Sciatic nerve (tissue), 2 donors: ENCODE measurements at places on chromosomes 1 and 21. TPM values are rescaled to one million over a fixed set of nuclear protein-coding genes. Genes with fewer than 3 reads are reported as not detected.

GRCh38 chr21:36882776-36883175 is 83.7 kb downstream of the HLCS start:
- DNase-seq = no peak

DNA sequence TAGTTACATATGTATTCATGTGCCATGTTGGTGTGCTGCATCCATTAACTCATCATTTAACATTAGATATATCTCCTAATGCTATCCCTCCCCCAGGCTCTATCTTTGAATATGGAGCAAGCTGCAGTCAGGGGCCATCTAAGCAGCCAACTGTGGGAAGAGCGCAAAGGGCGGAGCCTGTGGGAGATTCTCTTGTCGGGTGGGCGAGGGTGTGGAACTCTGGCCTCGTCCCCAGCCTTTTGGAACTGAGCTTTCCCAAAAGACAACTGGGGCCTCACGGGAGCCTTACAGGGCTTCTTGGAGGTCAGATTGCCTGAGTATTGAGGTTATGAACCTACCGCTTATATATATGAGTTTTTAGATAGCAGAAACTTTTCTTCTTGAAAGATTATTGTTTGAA is 117.2 kb downstream of the HHAT start:
- DNase-seq = no peak

DNA sequence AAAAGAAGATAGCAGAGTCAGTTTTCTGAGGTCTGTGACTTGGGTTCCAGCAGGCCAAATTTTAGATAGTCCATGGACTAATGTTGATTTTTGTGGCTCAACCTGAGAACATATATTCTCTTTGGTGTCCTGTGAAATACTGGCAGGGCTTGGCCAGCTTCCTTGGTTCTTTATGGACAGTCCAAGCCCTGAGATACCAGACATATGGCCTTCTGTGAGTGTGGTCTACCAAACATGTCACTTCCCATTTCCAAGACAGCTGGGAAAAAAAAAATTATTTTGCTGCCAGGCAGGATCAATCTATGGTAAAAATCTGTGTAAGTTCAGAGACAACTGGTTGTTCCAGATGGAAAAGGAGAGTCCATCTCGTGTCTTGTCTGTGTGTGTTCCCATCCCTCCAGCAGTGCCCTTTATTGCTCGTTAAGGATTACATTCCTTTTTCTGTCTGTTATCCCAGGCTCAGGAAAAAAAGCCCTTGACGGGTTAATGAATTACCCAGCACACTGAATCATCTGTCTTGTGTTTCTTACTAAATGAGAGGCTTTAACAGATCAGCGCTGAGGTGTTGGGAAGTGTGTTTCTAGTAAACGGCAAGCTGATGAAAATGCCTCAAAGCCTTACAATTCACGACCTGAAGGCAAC is 33.4 kb upstream of the XPR1 start:
- DNase-seq = no peak

DNA sequence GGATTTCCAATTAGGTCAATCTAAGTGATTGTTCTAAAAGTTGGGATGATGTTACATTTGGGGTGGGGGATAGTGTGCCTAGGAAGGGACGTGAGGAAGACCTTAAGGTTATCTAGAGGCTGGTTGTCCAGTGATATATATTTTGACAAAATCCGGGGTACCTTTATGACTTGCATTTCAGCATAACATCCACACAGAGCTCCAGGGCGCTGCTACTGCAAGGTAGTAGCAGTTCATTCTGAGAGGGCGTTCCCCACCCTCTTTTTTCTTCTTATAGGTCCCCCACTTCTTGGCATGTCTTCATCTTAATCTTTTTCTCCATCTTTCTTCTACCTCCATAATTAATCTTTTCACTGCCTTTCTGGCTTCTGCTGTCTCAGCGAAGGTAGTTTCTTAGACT is 161.9 kb downstream of the CACNA1E start:
- DNase-seq = no peak

GRCh38 chr1:26344147-26344920 is 9.6 kb downstream of the CRYBG2 start:
- no peak for DNase-seq

- DNase-seq = no peak
Observed at GRCh38 chr1:165603810-165604209, 27.2 kb upstream of the MGST3 start.

- DNase-seq = no peak
Observed at GRCh38 chr21:36306872-36307534, 13.0 kb upstream of the MORC3 start.

DNA sequence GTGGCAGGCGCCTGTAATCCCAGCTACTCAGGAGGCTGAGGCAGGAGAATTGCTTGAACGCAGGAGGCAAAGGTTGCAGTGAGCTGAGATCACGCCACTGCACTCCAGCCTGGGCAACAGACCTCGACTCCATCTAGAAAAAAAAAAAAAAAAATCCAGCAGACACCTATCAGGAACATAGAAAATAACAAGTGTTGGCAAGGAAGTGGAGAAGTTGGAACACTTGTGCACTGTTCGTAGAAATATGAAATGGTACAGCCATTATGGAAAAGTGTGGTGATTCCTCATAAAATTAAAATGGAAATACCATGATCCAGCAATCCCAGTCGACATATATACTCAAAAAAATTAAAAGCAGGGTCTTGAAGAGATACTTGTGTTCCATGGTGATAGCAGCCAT is 12.0 kb upstream of the C1orf162 start:
- DNase-seq = no peak

- no peak for DNase-seq
Observed at GRCh38 chr1:13550663-13551062, 33.0 kb upstream of the PDPN start.

DNA sequence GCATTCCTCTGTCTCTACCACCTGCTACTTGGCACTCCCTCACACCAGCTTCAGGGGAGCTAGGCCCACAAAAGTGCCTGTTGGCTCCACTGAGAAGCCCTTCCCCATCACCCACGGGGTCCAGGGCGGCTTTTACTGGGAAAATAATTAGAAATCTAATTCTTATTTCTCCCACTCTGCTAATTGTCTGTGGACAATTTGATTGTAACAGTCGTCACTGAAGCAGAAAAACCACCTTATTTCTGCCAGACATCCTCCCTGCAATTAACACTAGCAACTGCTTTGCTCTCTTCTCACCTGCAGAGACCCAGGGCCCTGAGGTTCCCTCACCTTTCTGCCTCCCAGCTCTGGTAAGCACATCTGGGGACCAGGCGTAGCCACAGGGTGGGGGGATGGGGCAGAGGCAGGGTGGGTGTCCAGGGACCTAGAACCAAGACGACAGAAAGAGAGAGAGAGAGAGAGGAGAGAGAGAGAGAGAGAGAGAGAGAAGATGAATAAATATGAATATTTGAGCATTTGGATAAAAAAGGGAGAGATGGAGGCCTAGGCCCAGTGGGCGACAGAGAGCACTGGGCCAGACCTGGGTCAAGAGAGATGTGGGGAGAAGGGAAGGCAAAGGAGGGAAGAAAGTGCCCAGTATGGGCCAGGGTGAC is 32.6 kb downstream of the FOXO6 start:
- no peak for DNase-seq

DNA sequence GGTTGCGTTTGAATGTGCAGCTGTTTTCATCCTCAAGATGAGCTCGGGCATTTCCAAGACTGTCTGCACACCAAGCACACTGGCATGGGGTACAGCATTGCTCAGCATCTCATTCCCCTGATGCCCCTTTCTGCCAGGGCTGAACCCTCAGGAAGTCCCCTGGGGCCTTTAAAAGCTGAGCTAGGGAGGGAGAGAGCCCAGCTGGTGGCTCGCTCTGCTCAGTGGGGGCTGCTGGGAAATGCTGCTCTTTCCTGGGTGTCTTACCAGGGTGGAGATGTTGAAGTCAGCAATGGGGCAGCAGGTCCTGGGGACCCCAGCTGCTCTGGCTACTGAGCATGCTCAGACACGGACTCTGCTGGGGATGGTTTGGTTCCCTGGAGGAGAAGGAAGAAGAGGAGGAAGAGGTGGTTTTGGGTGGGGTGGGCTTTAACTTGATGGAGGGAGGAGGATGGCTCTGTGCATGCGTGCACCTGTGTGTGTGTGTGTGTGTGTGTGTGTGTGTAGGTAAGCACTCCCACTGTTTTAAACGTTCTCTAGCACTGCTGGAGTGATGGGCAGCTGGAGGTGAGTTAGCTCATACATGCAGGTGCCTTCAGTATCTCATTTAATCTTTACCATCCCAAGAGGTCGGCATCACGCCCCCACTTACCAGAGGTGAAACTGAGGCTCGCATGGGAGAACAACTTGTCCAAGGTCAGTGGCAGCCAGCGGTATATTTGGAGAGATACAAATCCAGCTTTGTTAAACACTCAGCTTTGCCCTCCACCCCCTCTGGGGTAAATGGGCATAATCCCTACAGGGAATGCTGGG is 40.9 kb downstream of the ACTL8 start:
- no peak for DNase-seq

GRCh38 chr1:244651956-244652622 is 837 bp upstream of the DESI2 start:
- no peak for DNase-seq

DNA sequence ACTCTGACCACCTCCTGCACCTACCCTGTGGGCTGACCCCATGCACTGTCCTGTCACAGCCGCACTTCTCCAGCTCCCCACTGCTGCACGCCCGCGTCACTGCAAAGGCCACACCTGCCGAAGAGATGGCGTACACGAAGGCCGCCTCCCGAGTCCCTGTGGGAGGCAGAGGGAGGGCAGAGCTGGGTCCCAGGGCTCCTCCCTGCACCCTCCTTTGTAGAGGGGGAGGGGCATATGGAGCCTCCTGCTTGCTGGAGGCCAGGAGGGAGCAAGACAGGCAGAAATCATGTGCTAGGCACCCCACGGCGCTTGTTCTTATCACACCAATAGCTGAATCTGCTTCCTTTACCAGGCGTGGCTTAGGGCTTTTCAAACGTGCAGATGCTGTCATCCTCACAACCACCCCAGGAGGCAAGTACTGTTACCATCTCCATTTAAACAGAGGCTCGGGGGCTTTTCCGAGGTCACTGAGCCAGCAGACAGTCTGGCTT is 21.4 kb downstream of the WNT4 start:
- no peak for DNase-seq

DNA sequence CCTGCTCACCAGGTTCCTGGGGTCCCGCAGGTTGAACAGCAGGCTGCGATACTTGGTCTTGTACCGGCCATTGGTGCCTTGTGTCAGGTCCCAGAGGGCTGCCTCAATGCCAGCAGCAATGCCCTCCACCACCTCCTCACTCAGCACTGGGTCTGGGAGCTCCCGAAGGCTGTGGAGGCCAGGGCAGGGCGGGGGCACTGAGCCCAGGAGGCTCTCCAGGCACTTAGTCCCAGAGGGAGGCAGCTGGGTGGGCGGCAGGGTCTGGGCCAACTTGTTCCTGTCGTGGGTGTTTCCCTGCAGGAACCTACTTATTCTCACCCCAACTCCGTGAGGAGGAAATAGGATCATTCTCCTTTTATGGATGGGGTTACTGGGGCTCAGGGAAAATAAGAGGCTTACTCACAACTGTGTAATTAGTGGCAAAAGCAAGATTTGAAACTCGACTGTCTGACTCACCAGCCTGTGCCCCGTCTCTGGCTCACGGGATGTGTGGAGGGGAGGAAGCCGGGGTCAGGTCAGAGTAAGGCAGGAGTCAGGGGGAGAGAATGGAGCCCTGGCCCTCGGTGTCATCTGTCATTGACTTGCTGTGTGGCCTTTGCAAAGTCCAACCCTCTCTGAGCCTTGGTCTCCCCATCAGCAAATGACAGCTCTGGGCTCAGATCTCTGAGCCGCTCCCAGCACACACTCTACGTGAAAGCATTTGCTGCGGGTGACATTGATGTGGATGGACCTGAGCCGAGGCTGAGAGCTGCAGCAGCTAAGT is 17.2 kb downstream of the SPOCD1 start:
- peak; percentile 55 for DNase-seq

DNA sequence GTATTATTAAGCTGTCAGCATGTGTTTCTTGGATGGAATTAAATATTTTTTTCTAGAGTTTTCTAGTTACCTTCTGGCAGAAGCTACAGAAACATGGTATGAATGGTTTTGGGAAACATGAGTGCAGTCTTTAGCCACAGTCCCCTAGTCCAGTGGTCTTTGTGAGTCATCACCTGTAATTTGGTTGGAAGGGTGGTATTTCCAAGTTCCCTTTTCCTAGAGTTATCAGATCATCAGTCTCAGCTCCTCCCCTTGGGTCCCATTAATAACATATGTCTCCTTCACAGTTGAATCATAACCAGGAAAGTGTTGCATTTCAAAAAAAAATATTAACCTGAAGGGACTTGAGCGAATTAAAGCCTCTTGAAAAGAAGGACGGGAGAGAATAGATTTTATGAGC is 27.0 kb downstream of the ELAVL4 start:
- DNase-seq = no peak

GRCh38 chr1:119254067-119254720 is 113.7 kb upstream of the WARS2 start:
- no peak for DNase-seq

GRCh38 chr1:85584264-85584781 is 3.8 kb downstream of the CCN1 start:
- DNase-seq = no peak

GRCh38 chr1:9389968-9390367 is 97.3 kb downstream of the SPSB1 start:
- no peak for DNase-seq

GRCh38 chr1:66502086-66502485 is 31.9 kb upstream of the SGIP1 start:
- DNase-seq = no peak

GRCh38 chr21:31394309-31394708 is 50.2 kb upstream of the TIAM1 start:
- DNase-seq = no peak

DNA sequence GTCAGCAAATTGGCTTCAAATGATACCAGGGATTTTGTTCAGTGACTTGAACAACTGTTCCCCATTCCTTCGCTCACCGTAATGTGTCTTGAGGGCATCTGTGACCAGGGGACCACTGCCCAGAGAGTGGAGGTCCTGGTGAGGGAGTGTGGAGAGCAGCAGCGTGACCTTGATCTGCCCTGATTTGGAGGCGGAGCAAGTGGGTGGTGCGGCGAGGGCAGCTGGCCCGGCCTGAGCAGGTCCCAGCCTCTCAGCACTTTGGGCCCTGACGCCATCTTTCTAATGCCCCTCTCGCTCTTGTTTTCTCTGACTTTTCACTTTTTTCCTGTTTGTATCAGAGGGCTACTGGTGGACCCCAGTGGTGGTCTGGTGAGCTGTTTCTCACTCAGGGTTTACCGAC is 31.1 kb downstream of the DIP2A start:
- DNase-seq = no peak

The TLR5 gene
- total RNA-seq = 16.4 TPM

The KLHDC7A gene
- total RNA-seq = not detected

The TSPAN2 gene
- total RNA-seq = 2.9 TPM

The KIF21B gene
- total RNA-seq = 3.7 TPM

The ASAP3 gene
- total RNA-seq = 109 TPM

The LCE1C gene
- total RNA-seq = not detected

The IVL gene
- total RNA-seq = not detected
